ACHN (cell line): ENCODE measurements at places on chromosomes 6 and 20.

- DNase-seq, result no peak
These were observed 2.7 kb downstream of the ID1 start for GRCh38 chr20:31607640-31608250.

DNA sequence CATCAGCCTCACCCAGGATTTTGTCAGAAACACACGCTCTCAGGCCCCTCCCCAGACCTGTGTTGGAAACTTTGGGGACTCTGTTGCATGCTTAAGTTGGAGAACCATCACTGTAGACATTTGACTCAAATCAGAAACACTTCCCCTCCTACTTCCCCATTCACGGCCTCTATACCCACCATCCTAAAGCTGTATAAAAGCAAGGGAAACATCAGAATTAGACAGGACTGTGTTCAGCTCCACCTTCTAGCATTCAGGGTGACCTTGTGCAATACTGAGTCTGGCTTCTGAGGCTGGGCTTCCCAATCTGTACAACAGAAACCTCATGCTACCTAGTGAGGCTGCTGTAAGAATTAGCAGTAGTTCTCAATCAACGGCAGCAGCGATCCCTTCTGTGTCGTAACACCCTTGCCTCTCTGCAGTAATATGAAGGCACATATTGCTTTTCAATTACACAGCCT is 252.3 kb downstream of the LY86 start:
- DNase-seq, result no peak

DNA sequence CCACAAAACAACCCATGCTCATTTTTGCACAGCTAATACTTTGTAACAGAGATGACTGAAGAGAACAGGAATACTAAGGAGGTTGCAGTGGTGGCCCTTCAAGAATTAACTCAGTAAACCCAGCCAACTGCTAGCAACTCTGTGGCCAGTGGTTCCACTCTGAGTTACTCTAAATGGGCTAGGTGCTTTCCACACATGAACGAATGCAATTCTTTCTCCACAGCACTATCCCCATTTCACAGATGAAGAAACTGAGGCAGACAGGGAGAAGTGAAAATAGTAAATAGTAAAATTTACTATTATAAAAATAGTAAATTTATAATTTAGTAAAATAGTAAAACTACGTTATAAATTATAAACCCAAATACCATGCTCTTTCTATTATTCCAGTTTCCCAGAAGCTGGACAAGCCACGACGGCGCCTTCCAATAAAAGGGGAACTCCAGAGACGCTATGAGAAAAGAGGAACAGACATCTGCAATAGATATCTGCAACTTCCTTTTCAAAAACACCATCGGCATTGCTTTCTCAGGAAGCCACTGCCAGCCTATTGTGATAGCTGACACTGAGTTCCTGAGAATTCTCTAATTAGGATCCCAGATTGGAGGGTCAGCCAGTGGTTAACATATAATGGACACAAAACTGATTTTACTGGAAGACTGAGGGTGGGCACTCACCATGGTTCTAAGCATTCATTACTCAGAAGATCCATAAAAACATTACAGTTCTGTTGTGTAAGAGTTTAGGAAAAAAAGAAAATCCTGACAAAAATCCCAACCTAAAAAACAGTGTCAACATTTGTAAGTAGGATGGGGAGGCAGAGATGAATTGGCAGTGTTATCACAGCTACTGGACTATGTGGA is 16.2 kb downstream of the FKBP1A start:
- no peak for DNase-seq

GRCh38 chr20:7410150-7410549 is 530.1 kb downstream of the HAO1 start:
- no peak for DNase-seq

- no peak for DNase-seq
These were observed 71.1 kb upstream of the BLCAP start for GRCh38 chr20:37598575-37599342.

DNA sequence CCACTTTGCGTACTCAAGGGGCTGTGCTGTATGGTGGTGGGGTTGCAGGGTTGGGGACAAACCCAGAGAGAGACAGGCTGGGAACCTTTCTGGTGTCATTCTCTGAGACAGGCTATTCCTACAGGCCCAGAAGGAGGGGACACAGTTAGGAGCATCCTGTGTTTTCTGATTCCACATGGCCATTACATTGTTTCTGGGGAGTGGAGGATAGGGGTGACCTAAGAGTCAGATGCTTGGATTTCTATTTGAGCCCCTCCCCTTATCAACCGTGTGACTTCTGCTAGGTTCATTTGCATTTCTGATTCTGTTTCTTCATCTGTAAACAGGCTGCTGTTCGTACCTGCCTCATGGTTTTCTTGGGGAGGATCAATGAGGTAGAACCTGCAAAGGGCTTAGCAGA is 29.4 kb upstream of the EPB41L1 start:
- no peak for DNase-seq

GRCh38 chr20:40997116-40997515 is 31.5 kb upstream of the TOP1 start:
- DNase-seq, result no peak

GRCh38 chr20:59289994-59290393 is 10.4 kb upstream of the EDN3 start:
- no peak for DNase-seq

DNA sequence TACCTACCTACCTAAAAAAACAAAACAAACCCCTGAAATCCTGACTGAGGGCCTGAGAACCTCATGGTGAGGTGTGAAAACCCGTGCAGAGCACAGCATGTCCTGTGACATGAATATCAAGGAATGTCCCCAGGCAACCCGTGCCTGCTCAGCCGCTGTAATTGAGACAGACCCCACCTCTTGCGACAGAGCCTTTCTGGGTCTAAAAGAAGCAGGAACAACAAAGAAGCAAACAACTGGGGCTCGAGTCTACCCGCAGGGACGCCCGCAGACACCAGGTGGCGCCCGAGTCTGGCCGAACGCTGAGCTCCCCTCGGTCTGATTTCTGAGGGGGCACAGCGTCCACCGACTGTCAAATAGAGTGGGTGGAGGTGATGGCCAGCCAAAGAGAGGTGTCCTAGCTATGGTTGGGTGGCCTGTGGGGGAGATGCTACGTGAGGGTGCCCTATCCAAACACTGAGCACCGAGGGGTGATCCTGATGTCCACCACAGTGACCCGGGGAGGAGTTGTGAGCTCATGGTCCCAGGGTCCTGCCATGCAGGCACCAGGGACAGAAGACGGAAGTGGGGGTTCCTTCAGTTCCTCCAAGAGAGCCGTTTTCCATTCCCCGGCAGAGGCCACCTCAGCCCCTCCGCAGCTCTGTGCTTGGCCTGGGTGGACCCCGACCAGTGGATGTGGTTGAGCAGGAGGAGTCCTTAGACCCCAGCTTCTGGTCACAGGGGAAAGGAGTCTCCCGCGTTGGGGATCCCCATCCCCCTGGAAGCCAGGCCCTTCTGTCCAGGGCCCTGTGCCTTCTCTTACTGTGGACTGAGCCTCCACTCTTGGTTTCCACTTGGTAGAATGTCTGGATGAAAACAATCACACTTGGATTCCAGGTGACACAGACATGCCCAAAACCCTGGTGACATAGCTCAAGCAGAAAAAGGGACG is 268.2 kb downstream of the CDC5L start:
- peak; percentile 41 for DNase-seq

GRCh38 chr20:9114709-9115108 is 45.8 kb downstream of the PLCB4 start:
- no peak for DNase-seq

DNA sequence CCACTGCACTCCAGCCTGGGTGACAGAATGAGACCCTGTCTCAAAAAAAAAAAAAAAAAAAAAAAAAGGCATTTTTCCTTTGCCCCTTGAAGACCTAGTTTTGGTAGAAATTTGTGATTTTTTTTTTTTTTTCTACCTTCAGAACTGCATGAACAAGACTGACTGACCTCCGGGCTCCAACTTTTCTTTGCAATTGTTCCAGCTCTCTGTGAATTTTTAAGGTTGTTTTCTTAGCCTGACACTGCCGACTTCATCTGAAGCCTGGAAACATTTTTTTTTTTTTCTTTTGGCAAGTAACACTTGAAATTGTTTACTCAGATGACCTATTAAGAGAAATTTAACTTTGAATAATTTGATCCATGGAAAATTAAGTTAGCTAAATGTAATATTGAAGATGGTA is 73.0 kb downstream of the SLC24A3 start:
- no peak for DNase-seq

DNA sequence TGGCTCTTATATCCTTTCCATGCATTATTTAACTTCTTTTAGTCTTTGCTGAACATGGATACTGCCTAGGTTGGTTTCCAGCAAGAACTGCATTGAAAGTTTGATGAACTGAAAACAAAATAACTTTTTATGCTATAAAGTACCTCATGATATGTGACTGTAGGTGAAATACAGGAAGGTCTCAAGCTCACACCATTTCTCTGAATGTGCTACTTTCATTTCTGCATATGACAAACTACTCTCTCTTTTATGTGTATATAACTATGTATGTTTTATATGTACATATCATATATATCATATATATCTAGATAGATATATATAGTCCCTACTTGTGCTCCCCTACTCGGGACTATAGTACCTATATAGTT is 65.9 kb downstream of the AIG1 start:
- DNase-seq, result no peak
